CD4-positive, alpha-beta T cell treated with Interleukin-6 at 100 ng/mL for 8 hours (primary cell): ENCODE measurements at places on chromosomes 5 and 9.
A peak's percentile ranks its signal among the peaks of the same experiment; 100 is the strongest.

GRCh38 chr5:91742550-91742949 is 359.4 kb upstream of the ARRDC3 start:
- DNase-seq, result no peak

DNA sequence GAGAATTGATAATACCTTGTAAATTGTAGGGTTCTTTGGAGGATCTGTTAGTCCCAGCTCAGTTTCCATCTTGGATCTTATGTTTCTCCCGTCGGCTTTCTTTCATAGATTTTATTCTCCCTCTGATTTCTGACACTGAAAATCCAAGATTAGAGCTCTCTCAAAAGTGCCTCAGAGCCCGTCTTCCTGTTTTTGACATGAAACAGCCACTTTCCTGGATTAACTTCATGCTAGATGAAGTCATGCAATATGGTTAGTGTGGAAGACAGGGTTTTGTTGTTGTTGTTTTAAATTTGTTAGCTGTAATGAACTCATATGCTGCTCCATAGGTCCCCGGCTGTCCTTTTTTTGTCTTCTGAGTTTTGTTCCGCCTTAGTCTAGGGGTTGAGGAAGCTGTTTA is 51.6 kb upstream of the ZFR start:
- DNase-seq, result no peak

GRCh38 chr5:67360047-67360446 is 163.4 kb upstream of the CD180 start:
- DNase-seq, result no peak

- no peak for DNase-seq
Measured at GRCh38 chr5:11301171-11301570, 540.1 kb upstream of the DAP start.

DNA sequence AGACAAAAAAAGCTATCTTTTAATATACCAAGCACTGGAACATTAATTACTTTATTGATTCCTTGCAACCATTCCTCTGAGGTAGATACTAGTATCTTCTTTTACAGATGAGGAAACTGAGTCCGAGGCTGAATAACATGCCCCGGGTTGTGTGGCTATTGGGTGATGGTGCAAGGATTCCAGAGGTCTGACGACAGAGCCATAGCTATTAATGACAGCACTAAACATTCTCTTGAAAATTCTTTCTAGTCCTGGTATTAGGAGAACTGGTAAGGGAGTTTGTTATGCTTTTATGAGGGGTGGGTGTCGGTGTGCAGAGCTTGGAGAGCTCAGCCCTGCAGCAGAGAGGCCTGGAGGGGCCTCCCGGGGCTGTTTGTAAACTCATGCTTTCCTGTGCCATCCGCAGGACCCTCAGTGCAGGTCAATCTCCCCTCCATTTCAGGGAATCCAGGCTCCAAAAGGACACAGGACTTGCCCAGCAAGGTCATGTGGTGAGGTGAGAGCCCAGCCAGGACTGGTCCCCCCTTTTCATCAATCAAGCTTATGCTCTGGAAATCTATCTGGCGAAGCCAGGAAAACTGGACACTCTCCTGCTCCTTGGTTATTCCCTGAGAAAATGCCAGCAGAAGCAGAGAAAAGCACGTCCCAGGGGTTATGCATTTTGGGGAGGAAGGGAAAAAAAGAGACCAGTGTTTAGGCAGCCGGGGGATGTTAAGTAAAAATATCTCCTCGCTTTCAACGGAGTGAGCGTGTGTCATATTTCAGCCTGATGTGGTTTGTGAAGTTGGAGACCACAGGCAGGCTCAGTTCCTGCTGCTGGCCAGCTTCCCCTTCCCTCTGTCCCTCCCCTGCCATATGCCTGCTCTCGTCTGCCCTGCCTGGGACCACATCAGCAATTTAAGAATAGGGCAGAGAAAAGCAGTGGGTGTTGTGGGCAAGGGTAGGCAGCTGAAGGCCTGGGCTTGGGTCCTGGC is 3.7 kb downstream of the GSN start:
- DNase-seq, result no peak

- no peak for DNase-seq
Measured at GRCh38 chr5:181259974-181260719, 796 bp downstream of the TRIM52 start.

GRCh38 chr5:59673438-59674058 is 220.0 kb downstream of the PDE4D start:
- peak; percentile 19 for DNase-seq

DNA sequence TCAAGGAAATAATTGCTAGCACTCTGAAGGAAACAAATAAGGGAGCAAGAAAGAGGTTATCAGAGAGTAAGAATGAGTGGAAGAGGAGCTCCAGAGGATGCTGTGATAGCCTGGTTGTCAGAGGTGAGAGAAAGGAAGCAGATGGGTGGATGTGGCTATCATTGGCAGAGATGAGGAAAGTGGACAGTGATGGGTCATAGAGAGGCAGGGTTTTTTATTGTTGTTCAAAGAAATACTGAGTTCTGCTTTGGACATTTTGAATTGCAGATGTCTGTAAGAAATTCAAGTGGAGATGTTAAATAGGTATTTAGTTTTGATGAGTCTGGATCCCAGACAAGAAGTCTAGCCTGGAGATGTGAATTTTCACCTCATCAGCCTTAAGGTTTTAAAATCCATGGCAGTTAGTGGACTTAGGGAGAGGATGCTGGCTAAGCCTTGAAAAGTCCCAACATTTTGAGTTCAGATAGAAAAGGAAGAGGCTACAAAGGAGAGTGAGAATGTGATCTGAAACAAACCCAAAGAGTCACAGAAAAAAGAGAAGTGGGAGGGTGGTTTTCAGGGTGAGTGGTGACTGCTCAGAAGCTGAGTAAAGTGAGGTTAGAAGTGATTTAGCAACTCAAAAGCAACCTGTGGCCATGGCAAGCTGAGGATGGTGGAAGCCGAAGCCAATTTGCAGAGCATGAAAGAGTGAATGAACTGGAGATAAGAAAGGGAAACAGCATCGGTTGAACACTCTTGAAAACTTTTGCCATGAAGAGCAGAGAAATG is 50.4 kb downstream of the PPIC start:
- no peak for DNase-seq

DNA sequence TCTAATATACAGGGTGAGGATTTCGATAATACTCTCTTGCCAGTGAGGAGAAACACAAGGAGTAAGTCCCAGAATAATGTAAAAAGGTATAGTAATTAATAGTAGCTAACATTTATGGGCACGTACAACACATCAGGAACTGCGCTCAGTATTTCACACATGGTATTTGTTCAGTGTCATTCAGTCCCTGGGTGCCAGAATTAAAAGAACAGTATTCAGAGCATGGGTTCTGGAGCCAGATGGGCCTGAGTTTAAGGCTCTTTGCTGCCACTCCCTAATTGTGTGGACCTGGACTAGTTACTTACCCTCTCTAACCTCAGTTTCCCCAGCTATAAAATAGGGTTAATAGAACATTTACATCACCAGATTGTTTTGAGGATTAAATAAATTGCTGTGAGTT is 16.3 kb downstream of the OSTF1 start:
- no peak for DNase-seq

- DNase-seq, result no peak
Measured at GRCh38 chr5:77452351-77452750, 39.8 kb downstream of the WDR41 start.
